ENCODE measurements at places on chromosomes 3 and 15. TPM values are rescaled to one million over a fixed set of nuclear protein-coding genes. Genes with fewer than 3 reads are reported as not detected.

CHCHD6 gene
- total RNA-seq = 13.8 TPM

ST8SIA2 gene
- total RNA-seq = 0.87 TPM

TRIM59 gene
- total RNA-seq = 9.8 TPM

ITIH1 gene
- 120 TPM for total RNA-seq

TEX55 gene
- not detected for total RNA-seq

PLIN1 gene
- 6.3 TPM for total RNA-seq

GOLGA8Q gene
- total RNA-seq = not detected

FBXL2 gene
- total RNA-seq = 11.7 TPM

GOLGA6L7 gene
- not detected for total RNA-seq

TMEM212 gene
- not detected for total RNA-seq

LOXL1 gene
- 35.6 TPM for total RNA-seq
